Adipocyte (in vitro differentiated cells): ENCODE measurements at places on chromosomes 11 and 22.

GRCh38 chr11:32426819-32427615 lies 8.3 kb downstream of the WT1 start:
- DNase-seq: no peak

DNA sequence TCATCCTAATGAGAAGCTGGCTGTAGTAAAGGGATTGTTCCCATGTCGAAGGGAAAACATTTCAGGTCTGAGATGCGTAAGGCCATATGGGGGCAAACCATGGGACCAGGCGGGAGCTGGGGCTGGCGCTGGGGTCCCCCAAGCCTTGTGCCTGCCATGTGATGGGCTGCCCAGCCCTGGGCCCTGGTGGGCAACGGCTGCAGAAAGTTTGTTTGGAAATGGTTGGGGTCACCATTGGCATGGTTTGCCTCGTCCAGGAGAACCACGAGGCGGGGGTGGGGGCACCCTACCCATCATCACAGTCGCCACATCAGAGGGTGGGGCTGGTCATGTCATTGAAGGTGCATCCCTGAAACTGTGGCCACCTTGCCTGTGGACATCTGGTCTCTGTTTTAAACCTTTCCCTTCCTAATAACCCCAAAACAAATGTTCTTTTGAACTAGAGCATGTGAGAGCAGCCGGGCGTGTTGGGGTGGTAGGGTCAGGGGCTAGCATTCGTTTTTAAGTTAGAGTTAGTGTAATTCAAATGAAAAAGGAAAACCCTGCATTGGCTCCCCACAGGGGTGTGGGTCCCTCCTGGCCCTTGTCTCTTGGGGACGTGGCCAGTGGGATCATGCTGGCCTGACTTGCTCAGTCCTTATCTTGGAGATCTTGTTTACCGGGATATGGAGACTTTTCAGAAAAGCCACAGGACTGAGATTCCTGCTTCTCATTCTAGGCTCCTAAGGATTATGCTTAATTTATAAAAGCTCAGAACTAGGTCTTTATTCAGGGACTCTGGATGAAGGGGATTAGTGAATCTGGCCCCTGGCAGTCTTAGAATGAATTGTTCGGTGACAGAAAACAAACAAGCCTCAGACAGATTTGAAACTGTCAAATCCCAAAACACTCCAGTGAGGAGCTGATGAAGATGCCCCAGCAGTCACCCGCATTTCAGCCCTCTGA lies 98.5 kb downstream of the CTTN start:
- DNase-seq: no peak

DNA sequence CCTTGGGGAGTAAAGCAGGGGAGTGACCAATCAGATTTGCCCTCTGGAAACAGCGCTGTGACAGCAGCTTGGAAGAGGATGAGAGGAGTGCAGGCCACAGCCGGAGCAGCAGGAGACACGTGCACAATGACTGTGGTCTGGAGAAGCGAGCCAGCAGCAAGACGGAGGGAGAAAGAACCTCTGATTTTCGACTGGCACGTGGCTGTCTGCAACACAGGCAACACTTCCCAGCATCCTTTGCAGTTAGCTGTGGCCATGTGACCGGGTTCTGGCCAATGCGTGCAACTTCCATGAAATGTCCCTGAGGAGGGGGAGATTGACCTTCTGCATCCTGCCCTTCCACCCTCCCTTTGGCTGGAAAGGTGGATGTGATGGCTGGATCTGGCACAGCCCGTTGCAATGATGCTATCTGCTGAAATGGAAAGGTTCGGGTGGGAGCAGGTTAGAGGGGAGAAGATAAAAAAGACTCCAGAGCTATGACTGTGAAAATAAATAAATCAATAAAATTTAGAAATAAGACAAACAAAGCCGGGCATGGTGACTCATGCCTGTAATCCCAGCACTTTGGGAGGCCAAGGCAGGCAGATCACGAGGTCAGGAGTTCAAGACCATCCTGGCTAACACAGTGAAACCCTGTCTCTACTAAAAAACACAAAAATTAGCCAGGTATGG lies 15.6 kb downstream of the PLA2G6 start:
- DNase-seq: no peak

DNA sequence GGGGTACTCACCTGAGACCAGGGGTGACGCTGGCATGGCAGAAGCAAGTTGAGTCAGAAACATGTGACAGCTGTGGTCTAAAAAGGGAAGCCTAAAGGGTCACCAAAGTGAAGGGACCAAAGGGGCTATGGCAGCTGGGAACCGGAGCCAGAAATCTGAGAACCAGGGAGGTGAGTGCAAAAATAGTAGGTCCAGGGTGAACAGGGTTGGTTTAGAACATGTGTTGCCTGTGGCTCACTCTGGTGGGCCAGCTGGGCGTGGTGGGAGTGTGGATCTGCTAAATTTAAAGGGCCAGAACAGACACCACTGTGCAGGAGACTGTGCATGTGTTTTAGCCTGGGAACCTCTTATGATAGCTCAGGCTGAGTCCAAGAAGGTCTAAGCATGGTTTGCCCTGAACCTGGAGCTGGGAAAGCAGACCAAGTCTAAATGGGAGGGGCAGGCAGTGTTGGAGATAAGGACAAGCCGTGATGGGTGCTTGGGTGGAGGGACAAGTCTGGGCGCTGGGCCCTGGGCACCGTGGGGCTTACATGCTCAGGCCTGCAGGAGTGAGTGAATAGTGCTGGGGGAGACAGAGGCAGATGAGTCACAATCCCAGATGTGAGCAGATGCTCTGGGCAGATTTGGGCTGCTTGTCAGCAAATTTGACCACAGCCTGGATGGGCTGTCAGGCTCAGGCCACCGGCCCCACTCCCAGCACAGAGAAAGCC lies 41.4 kb upstream of the ZBED5 start:
- DNase-seq: no peak

- DNase-seq: no peak
Measured at GRCh38 chr11:1449490-1450243, 36.9 kb downstream of the MOB2 start.

DNA sequence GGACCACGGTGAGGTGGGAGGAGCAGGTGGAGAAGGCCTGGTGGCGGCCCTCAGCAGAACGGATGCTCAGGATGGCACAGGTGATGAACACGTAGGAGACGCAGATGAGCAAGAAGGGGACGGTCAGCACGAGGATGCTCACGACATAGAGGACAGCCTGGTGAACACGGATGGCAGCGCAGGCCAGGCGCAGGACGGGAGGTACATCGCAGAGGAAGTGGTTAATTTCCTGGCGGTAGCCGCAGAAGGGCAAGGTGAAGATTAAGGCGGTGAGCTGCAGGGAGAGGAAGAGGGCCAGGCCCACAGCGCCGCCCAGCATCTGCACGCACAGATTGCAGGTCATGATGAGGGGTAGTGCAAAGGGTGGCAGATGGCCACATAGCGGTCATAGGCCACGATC lies 24.0 kb upstream of the OR10W1 start:
- DNase-seq: no peak

DNA sequence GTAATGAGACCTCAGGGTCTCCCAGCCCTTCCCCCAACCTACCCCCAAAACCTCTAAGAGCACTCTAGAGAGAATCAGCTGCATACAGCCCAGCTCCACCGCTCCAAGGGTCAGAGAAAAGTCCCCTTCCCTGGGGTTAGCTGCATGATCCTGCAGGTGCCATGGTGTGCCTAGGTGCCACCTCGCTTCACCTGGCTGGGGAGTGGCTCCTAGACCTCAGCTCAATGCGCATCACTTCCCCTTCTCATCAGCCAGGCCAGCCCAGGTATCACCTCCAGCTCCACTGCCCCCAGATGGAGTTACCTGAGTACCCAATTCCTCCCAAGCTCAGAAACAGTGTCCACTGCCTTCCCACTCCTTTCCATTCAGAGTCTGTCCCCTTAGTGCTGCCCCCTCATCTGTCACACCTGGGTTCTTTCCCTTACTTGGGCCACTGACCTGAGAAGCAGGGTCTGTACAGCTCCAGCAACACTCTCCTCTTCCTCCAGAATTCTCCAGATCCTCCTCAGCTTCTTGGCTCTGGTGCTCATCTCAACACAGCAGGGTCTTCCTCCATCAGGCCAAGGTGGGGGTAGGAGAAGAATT lies 1.3 kb downstream of the STARD10 start:
- no peak for DNase-seq

GRCh38 chr11:133606124-133606523 lies 73.8 kb upstream of the OPCML start:
- DNase-seq: no peak

DNA sequence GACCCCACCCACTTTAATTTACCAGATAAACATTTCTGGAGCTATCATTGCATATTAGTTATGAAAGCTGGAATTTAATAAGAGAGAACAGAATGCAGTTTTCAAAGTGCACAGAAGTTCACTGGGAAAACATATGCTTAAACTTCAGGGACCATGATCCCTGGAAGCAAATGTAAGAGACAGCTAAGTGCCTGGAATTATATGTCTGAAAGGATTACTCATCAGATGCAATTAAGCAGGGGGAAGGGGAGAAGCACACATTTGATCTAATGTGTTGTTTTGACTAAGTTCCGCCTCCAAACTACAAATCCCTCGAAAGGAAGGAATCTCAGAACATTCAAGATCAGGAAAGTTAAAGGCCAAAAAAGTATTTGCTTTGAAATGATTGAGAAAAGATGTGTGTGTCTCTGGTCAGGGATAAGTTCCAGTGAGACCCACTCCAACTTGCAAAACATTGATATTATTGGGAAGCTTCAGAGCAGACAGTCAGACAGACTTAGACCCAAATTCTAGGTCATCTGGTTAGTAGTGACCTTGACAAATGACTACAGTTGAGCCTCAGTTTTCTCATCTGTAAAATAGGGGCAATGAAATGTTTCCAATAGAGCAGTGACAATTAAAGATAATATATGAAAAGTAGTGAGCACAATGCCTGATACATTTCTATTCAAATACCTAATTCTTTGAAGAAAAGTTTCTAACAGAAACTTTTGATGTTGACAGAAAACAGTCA lies 147.6 kb downstream of the ME3 start:
- peak; percentile 59 for DNase-seq
